ENCODE measurements at places on chromosomes 5 and 9.

DNA sequence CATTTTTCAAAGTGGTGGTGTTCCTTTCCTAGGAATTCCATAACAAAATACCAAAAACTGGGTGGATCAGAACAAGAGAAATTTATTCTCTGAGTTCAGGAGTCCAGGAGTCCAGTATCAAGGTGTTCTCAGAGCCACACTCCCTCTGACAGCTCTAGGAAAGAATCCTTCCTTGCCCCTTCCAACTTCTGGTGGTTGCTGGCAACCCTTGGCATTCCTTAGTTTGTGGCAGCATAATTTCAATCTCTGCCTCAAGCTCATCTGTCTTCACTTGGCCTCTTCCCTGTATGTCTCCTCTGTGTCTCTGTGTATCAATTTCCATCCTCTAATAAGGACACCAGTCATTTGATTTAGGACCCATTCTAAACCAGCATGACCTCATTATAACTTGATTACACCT lies 243.7 kb downstream of the MPDZ start:
- no peak for DNase-seq

DNA sequence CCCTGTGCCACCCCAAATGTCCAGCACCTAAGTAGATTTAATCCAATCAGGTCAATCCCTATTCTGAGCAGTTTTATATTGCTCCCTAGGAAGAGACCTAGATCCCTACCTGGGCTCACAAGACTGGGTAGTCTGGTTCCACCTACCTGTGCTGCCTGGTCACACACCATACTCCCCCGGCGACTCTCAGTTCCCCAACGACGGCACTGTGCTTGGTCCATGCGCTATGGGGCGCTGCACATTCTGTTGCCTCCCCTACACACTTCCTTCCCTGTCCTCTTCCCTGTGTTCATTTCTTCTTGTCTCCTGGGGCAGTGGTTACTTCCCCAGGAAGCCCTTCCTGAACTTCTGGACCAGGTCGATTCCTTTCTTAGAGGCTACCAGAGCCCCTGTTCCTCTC lies 109.9 kb upstream of the IL12B start:
- no peak for DNase-seq

GRCh38 chr9:72526901-72527800 lies 5.7 kb downstream of the TMC1 start:
- DNase-seq, result peak; percentile 50

- no peak for DNase-seq
Measured at GRCh38 chr5:41848983-41849382, 21.2 kb downstream of the OXCT1 start.

DNA sequence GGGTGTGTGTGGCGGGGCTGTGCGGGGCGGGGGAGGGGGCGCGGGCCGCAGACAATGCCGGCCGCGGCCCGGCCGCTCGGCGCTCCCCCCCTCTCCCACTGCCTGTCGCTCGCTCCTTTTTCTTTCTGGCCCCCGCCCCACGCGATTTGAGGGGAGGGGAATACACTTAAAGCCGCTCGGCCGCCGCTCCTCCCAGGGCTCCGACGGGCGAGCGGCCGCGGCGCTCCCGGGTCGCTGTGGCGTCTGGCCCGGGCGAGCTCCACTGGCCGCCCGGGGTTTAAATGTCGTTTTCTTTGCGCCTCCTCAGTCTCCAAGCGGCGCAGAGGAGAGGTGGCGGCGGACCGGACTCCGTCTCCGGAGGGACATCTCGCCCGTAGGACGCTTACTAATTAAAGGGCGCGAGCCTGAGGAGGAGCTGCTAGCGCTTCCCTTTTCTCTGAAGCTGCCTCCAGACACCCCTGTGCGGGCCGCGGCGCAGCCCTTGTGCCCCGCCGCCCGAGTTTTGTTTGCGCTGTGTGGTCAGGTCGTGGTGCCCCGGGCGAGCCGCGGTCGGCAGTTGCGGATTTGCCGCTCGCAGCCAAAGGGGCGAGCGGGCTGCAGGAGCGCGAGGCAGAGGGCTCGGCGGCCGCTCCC lies 1.4 kb downstream of the ZSWIM6 start:
- no peak for DNase-seq

DNA sequence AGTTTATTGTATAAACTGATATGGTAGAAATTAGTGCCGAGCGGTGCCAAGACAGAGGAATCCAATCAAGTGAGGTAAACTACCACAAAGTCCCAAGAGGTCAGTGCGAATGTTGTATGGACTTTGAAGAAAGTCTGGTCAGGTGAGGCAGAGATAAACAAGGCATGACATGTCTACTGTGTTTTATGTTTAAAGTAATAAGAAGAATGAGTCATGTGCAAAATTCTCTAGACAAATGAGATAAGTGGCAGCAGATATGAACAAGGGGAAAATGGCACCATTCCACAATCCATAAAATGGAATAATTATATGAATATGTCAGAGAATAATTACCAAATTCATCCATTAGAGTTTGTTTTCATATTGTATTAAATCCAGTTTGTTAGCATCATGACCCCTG lies 364.1 kb upstream of the CCNH start:
- no peak for DNase-seq

GRCh38 chr9:128193469-128194096 lies 2.2 kb upstream of the CIZ1 start:
- DNase-seq, result no peak

- DNase-seq, result no peak
Measured at GRCh38 chr5:139125991-139126390, 72.2 kb downstream of the SIL1 start.

GRCh38 chr9:106449336-106449927 lies 413.5 kb upstream of the ZNF462 start:
- no peak for DNase-seq

GRCh38 chr9:135504262-135505243 lies 4.1 kb downstream of the MRPS2 start:
- peak; percentile 9 for DNase-seq

- no peak for DNase-seq
Measured at GRCh38 chr9:107759009-107759822, 269.6 kb upstream of the KLF4 start.

DNA sequence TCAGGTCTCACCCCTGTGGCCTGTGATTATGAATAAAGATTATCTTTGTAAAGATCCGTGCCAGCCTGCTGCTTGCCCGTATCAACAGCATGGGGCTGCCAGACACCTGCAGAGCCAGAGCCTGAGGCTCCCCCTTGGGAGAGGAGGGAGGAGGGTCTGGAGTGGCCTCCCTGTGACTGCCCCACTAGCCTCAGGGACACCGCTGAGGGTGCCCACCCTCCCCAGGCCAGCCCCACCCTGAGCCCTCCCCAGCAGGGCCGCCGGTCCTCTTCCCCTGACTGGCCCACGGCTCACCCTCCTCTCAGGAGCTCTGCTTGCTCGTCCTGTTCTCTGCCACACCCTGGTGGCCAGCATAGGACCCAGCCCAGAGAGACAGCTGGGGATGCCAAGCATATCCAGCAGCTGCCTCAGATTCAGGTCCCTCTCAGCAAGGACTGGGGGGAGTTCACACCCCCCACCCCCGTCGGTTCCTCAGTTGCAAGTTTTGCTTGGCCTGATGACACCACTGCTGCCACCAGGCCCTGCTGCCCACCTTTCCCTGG lies 1.9 kb downstream of the SSNA1 start:
- no peak for DNase-seq

- DNase-seq, result no peak
Measured at GRCh38 chr5:42880496-42881150, 68.9 kb upstream of the SELENOP start.

- DNase-seq, result no peak
Measured at GRCh38 chr9:105833271-105833975, 139.1 kb downstream of the TMEM38B start.

GRCh38 chr5:10674582-10674981 lies 86.5 kb downstream of the DAP start:
- DNase-seq, result no peak

DNA sequence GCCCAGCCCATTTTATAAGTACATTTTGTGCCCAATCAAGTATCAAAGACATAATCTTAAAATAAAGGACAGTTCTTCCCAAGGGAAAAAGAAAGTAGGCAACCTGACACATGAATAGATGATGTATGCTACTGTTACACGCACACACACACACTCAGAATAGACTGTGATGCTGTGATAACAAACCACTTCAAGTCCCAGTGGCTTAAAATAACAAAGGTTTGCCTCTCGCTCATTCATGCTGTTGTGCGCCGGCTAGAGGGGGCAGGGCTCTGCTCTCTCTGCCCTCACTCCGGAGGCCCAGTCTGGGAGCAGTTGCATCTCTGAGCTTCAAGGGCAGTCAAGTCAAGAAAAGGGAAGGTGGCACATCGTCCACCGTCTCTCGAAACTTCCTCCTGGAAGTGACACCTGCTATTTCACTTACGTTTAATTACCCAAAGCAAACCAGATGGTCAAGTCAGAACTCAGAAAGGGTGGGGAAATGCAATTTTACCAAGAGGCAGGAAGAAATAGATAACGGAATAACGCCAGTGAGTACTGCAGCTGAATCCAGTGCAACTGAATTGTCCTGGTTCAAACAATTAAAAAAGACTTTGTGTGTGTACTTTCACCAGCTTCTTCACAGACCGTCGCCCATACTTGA lies 43.3 kb downstream of the ANKRD33B start:
- DNase-seq, result no peak

DNA sequence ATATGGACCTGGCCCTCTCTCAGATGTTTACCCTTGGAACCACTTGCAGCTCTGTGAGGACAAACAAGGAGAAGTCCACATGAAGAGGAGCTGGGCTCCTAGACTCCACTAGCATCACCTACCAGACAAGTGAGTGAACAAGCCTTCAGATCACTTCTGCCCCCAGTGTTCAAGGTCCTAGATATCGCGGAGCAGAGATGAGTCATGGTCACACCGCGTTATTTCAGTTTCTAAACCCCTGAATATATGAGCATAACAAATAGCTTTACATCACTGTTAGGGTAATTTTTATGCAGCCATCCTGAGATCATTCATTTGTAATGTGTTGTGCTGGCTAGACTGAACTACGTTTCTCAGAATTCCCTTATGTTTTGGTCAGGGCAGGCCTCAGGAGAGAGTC lies 77.0 kb upstream of the DAP start:
- no peak for DNase-seq

DNA sequence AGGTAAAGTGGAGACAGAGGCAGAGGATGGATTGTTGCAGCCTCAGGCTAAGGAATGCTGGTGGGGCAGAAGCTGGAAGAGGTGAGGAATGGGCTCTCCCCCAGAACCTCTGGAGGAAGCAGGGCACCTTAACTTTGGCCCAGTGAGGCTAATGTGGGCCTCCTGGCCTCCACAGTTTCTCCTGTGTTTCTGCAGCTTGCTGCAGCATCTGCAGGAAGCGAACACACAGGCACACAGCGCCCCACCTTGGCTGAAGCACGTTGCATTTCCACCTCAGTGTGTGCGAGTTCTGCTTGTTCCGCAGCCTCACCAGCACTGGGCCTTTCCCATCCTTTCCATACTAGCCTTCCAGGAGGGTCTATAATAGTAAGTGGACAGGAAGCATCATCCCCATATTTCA lies 27.2 kb upstream of the ASS1 start:
- no peak for DNase-seq

- DNase-seq, result no peak
Measured at GRCh38 chr9:138060365-138060764, 182.8 kb downstream of the CACNA1B start.

GRCh38 chr5:115815693-115816225 lies 700 bp downstream of the CDO1 start:
- DNase-seq, result no peak
